ENCODE measurements at places on chromosomes 4 and X.
A peak's percentile ranks its signal among the peaks of the same experiment; 100 is the strongest.

DNA sequence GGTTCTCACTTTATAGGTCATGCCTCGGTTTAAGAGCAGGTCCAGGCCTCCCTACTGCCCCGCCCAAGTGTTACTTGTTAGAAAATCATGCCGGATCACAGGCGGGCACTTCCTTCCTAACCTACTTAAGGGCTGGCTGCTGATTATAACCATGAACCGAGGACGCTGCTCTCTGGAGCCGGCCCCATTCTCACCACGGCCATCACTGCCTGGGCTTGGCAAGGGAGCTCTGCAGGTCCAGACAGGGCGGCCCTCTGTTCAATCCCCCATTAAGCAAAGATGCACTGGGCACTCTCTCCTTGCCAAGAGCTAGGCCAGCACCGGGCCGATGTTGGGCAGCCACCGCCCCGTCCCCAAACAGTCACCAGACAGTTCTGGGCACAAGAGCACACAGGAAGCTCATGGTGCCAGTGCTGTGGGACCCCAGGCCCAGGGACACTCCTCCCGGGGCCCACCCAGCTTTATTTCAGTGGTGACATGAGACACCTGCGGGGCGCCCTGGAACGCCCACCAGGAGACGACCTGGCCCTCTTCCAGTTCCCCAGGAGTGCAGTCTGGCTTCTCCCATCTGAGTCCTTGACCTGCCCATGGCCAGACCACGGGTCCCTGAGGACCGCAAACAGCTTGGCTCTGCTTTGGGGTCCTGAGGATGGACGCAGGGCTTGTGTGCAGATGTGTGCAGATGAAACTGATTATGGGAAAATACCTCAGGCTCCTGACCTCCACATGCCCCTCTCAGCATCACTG is 44.0 kb downstream of the ABLIM2 start:
- no peak for DNase-seq

GRCh38 chrX:155874571-155875244 is 6.4 kb upstream of the VAMP7 start:
- no peak for DNase-seq

- DNase-seq = peak; percentile 41
Observed at GRCh38 chrX:102515975-102516941, at the start of gene TMSB15A. TSS of gene TMSB15A (minus strand) at chrX:102516739.

DNA sequence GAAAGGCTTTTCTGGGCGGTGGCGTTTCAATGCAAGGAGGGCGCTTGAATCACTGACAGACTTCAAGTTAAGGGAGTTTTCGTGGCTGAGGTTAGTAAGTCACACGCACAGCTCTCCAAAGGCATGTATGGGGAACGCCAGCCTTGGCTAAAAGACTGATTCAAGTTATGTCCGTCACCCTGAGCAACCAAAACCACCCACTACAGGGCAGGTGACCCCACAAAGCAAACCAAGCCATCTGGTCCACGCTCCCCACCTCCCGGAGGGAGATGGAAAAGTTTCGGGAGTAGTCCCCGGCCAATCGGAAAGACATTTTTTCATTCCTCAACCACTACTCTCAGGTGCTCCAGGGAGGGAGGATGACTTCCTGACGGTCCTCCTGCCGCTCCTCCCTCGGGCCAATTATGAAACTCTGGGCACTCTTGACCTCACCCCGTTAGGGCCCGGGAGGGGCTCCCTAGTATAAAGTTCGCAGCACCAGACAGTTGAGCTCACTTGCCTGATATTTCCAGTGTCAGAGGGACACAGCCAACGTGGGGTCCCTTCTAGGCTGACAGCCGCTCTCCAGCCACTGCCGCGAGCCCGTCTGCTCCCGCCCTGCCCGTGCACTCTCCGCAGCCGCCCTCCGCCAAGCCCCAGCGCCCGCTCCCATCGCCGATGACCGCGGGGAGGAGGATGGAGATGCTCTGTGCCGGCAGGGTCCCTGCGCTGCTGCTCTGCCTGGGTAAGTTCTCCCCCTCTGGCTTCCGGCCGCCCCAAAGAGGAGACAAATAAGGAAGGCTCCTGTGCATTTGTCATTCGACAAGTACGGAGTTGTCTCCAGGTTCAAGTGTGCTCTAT is at the start of gene EREG:
Gene EREG, plus strand, starts transcription at position 494 of the 840 bp plus-strand sequence. Its CDS starts 164 bp downstream, at position 658.
- no peak for DNase-seq

- DNase-seq = no peak
Observed at GRCh38 chrX:156001667-156002021, 4.1 kb downstream of the IL9R start.

- DNase-seq = no peak
Observed at GRCh38 chrX:112614640-112615039, 65.1 kb downstream of the LHFPL1 start.

- DNase-seq = no peak
Observed at GRCh38 chr4:3871881-3872833, 106.0 kb downstream of the ADRA2C start.

DNA sequence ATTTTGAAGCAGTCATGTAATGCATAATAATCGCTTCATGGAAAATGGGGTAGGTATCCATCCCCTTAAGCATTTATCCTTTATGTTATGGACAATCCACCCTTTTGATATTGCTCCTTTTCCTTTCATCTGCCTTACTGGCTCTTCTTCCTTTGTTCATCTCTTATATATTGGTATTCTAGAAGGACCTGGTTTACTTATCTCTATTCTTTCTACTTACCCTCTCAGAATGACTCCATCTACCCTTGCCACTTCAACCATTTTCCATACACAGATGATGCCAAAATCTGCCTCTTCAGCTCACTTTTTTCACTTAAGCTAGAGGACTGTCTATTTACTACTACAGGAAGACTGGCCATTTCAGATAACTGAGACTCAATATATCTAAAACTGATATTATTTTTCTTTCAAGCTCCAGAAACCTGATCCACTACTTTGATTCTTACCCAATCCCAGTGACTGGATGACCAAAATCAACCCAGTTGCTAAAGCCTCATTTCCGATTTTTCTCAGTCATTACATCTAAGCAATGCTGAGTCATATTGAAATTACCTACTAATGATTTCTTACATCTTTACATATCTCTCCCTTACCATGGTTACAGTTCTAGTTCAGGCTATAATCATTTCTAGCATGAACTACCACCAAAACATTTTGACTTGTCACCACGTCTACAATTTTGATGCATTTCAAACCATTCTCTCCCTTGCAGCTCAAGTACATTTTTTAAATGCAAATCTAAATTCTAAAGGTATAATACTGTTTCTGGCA is 93.7 kb downstream of the FAAH2 start:
- DNase-seq = no peak

DNA sequence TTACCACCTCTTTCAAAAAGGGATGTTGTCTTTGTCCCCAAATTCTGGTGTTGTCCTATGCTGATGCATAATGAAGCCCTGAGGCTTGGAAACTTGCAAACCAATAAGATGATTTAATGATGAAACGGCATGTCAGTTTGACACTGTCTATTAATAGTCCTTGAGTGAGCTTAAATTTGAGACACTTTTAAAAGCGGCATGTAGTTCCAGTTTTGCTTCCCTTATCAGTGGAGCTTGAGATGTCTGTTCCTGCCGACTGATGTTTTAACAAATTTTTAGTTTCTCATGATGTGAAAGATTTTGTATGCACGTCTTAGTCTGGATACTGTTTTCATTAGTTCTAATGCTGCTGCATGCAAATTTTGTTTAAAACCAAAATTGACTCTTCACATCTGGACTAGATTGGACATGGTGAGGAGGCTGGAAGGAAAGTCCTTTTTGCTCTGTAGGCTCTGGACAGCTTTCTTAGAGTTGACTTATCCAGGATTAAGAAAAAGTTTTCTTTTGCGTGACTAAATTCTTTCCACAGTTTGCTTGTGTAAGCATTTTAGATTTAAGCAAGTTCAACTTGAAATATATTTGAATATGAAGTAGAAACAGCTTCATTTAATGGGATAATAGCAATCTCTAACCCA is 11.7 kb downstream of the C1GALT1C1 start:
- no peak for DNase-seq

GRCh38 chr4:114870987-114871386 is 242.4 kb downstream of the NDST4 start:
- DNase-seq = no peak

- no peak for DNase-seq
Observed at GRCh38 chr4:117691572-117692351, 342.5 kb upstream of the NDST3 start.

GRCh38 chr4:53189011-53189410 is 176.8 kb downstream of the SCFD2 start:
- DNase-seq = no peak

- DNase-seq = no peak
Observed at GRCh38 chr4:129821073-129821472, 725.1 kb downstream of the C4orf33 start.

DNA sequence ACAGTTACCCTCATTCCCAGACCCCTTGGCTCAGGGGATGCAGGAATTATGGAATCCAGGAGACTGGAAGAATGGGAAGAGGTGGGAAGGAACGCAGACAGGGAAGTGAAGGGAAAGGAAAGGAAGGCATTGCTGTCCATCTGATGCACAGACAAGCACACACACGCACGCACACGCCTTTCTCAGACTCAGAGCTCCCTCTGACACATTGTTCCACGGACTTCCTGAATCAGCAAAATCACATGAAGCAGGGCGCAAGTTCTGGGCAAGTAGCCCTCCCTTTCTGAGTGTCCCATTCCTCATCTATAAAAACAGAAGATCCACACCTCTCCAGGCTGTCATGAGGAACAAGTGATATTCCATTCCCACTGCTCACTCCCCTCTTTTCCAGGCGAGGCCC is 13.2 kb downstream of the IQSEC2 start:
- no peak for DNase-seq

DNA sequence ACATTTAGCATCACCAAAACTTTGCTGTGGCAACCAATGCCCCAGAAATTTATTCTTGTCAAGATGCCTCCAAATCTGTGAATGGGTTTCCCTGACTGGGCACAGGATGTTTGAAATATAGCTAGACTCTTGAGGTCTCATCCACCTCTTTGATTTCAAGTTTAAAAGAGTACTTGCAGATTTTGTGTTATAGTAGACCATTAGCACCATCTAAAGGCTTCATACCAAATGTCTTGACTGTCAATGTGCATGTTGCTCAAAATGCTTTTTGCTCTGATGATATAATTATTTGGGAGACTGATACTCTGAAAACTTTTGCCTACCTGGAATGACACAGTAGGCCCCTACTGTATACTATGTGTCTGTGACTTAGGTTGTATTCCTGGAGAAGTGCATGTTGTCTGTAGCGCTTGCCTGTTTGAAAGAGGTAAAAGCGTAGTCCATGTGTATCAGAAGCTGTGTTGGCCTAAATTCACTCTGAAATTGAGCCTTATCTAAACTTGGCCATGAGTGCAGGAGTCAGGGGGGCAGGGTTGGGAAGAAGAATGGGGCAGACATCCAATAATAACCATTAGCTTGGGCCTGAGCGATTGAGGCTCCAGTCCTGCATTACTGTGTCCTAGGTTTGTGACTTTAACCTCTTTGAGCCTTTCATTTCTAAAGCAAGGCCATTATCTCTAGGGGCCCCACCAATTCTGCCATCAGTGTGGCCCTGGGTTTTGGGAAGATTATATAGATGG is 33.8 kb downstream of the NDP start:
- DNase-seq = no peak

DNA sequence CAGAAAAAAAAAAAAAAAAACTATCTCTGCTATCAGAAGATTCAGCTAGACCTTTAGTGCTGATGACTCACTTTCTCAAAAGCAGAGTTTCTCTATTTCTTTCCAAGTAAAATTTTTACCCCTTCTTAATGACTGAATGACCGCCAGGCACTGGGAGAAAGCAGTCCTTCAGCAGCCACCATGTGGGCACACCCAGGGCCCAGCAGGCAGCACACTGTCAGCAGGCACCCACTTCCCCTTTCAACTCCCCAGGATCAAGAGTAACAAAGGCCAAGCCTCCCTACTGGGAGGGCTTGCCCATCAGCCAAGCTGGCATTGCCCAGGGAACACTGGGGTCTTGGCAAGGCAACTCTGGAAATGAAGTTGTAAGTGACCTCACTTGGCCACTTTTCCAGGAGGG is 201.9 kb upstream of the MAMLD1 start:
- DNase-seq = no peak
